ENCODE measurements at places on chromosomes 5 and 9.

- DNase-seq: no peak
These were observed 53.4 kb downstream of the VAV2 start for GRCh38 chr9:133938753-133939152.

DNA sequence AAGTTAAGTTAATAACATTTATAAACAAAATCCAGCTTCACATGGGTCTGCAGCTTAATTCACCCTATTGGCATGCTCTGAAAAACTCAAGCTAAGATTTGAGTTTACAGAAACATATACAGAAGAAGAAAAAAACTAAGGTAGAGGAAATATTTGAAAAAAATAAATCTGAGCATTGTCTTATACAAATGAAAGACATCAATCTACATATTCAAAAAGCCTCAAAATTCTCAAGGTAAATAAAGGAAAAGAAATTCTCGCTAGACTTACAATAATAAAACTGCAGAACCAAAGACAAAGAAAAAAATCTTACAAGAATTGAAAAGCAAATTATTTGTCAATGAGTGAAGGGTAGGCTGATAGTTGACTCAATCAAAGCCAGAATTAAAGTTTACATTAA lies 493.4 kb downstream of the CETN3 start:
- DNase-seq: no peak

DNA sequence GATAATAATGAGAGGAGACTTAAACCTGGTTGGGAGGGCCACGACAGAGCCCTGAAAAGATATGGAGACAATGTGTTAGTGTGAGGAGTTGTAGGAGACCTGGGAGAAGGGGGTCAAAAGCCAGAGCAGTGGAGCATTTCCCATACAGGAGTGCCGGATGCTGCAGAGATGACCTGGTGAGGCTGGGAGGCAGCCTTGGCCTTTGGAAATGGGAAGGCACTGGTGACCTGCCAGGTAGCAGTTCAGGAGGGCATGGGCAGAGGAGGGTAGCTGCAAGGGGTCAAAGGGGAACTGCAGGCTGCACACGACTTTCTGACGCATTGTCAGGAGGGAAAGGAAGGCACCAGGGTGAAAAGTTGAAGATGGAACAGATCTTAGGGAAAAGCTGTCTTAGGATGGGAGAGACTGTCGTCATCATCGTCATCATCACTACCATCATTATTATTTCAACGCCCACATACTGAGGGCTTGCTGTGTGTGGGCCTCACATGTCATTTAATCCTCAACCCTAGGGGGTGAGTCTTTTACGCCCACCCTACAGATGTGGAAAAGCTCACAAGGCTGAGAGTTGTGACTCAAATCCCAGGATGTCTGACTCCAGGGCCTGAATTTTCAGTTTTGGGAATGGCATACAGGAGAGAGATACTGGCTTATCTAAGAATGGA lies 13.3 kb downstream of the ARAP3 start:
- no peak for DNase-seq

DNA sequence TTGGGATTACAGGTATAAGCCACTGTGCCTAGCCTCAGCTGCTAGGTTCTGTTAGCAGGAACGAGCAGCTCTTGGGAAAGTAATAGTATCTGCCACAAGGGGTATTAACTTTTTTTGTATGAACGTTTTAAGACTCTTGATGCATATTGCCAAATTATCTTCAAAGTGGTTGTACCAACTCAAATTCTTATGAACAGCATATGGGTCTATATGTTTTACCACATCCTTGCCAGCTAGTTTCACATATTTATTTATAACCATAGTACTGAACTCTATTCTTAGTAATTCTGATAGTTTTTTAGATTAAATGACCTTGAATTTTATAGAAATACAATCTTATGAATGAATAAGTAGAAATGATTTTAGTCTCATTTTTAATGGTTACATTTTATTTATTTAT lies 80.9 kb downstream of the HSPA4 start:
- DNase-seq: no peak

DNA sequence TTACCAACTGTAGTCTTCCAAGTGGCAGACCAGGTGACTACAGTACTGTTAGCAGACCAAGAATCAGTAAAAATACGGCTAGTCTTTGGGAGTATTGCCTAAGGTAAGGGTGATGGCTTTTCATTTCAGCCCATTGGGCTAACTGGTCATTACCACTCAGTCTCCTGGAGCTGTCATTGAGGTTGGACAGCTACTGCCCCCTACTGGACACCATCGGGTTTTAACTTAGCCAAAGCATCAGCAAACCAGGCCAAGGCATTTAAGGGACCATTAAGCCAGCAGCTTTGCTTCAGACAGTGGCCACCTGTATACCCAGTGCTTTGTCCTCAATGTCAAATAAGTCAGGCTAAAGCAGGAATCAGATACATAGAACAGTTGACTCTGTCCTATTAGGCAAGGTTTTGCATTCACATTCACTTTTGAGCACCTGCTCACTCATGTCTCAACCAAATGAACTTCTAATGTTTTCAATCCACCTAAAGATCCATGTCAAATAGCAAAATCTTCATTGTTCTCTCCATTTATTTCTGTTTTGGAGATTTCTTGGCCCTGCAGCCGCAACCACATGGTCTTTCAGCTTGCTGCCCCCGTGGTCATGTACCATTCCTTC lies 117.2 kb downstream of the INVS start:
- DNase-seq: peak; percentile 59

- no peak for DNase-seq
These were observed 12.8 kb upstream of the SLC2A8 start for GRCh38 chr9:127384016-127384730.

Measured in stimulated activated CD4-positive, alpha-beta T cell treated with anti-CD3 and anti-CD28 coated beads, Interleukin-12 subunit alpha, Interleukin-12 subunit beta, amount 100 ng/mL, for 48 hours (primary cell).